T-helper 1 cell (primary cell): ENCODE measurements at places on chromosomes 5 and 9.
A peak's percentile ranks its signal among the peaks of the same experiment; 100 is the strongest.

DNA sequence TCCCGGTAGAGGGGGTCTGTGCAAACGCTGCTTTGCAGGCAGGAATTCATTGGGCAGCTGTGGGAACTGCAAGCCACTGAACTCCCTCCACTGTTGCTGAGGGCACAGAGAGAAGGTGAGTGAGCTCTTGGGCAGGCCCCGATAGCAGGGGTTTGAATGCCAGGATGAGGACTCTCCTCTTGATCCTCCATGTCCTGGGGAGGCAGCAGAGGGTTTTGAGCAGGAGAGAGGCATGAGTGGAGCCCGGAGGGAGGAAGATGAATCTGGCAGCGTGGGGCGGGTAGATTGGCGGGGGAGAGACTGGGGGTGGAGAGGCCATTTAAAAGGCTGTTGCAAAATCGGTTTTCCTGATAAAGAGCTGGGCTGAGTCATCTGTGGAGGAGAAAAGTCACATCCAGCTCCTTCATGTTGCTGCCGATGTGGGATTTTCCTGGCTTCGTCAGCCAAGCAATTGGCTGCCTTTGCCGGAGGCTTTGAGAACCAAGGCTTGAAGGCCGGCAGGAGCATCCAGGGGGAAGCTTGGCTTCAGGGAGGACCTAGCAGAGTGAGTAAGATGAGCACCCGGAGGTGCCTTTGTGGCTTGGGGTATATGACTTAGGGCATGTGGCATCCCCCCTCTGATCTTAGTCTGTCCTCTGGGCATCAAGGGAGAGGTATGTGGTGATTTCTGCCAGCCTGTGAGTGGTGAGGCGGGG, at the start of gene SYNPO:
SYNPO (plus strand) TSS at position 350 of the 695 bp plus-strand sequence. CDS start 7,616 bp downstream, outside the sequence.
- no peak for DNase-seq

GRCh38 chr5:138169124-138169523, 9.3 kb downstream of the BRD8 start:
- DNase-seq = no peak

DNA sequence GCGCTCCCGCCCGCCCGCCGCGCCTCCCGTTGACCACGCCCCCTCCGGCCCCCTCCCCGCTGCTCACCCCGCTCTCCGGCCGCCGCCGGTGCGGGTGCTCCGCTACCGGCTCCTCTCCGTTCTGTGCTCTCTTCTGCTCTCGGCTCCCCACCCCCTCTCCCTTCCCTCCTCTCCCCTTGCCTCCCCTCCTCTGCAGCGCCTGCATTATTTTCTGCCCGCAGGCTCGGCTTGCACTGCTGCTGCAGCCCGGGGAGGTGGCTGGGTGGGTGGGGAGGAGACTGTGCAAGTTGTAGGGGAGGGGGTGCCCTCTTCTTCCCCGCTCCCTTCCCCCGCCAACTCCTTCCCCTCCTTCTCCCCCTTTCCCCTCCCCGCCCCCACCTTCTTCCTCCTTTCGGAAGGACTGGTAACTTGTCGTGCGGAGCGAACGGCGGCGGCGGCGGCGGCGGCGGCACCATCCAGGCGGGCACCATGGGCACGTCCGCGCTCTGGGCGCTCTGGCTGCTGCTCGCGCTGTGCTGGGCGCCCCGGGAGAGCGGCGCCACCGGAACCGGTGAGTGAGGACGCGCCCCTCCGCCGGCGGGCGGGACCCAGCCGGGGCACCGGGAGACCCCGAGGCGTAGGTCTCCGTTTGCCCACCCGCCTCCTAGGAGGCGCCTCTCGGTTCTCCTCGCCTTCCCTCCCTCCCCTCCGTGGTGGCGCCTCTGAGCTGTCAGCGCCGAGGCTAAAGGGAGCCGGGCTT, at the start of gene VLDLR:
VLDLR (plus strand) TSS at position 66 of the 739 bp plus-strand sequence; CDS start at position 469, 403 bp downstream.
- no peak for DNase-seq

- DNase-seq = no peak
Measured at GRCh38 chr9:99412606-99413005, 190.5 kb downstream of the SEC61B start.

DNA sequence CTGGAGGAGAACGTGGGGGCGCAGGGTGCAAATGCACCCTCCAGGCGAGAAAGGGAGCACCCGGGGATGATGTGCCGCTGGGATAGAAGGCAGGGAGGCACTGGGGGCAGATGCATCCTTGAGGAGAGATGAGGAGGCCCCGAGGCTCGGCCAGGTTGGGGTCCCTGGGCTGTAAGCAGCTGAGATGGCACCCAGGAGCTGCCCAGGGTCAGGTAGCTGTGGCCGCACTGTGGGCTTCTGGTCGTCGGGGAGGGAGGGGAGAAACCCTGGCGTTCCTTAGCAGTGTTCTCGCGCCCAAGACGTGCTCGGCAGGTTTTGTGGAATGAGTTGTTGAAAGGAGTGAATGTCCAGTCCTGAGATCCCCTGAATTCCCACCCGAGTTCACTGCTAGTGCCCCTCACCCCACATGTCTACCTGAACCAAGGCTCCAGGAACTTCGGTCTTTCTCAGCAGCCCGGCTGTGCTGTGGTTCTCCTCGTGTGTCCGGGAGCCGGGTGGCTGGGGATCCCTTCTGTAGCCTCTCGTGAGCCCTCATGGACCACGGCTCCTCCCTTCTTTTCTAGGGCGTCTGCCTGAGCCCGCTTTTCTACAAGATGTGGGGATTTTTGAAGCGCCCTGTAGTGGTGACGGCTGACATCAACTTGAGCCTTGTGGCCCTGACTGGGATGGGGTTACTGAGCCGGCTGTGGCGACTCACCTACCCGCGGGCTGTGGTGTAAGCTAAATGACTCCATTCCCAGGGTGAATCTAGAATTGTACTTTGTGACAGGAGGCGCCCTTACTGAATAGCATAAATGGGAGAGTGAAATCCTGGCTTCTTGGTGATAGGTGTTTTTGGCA, 1.1 kb downstream of the POMT1 start:
- peak; percentile 72 for DNase-seq

DNA sequence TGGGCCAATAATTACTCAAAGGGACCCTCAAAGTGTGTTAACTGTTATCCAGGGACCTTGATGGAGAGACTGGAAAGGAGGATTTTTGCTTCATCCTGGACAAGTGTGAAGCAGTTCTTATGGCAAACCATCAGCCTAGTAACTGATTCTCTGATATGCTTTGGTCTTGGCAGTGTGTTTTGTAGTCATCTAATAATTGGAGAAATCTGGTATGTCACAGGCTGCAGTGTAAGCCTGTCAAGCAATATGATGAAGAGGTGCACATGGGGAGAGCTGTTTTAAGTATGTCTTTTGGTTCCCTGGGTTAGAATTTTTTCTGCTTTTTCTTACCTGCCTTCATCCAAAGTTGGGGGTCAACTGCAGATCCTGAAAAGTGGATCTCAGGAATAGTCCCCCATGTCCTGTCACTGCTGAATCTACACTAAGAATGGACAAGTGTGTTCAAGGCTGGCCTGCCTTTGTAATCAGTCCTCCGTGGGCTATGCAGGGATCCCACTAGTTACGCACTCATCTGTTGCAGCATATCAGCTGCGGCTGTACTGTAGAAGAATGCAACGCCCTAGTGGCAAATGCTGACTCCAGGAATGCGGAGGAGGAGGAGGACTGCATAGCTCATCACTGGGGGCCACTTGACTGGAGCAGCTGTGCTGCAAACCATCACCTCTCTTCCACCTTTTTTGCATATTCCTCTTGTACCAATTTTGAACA, 1.9 kb downstream of the SPTAN1 start:
- no peak for DNase-seq
